Activated B cell treated with CpG ODN at 0.5 μM for 24 hours (primary cell): ENCODE measurements at places on chromosomes 12 and 14.

GRCh38 chr12:44647917-44648690, 228.0 kb downstream of the NELL2 start:
- no peak for DNase-seq
- H3K27ac ChIP-seq, result no peak overlapping the region
- H3K27me3 ChIP-seq, result no peaks in the 10 kb centered on the region
- no peaks in the 10 kb centered on the region for H3K36me3 ChIP-seq

- DNase-seq, result no peak
- H3K36me3 ChIP-seq, result no peaks in the 10 kb centered on the region
- H3K4me3 ChIP-seq, result no peak overlapping the region
- no peak overlapping the region for H3K27ac ChIP-seq
- peaks cover 16% of the 10 kb centered on the region for H3K4me1 ChIP-seq
Observed at GRCh38 chr14:52922059-52922458, 28.8 kb downstream of the FERMT2 start.

GRCh38 chr12:111598637-111599452, at the start of gene ATXN2:
Gene ATXN2, minus strand, starts transcription at chr12:111599315. Its CDS starts 281 bp downstream, at chr12:111599034.
- peak within 1 kb of the TSS; percentile 88 for H3K27ac ChIP-seq
- H3K27me3 ChIP-seq, result no peaks in the 10 kb centered on the region

- DNase-seq, result no peak
- H3K4me1 ChIP-seq, result no peaks in the 10 kb centered on the region
- H3K27ac ChIP-seq, result no peak overlapping the region
- no peaks in the 10 kb centered on the region for H3K36me3 ChIP-seq
Observed at GRCh38 chr12:21379218-21379617, 6.5 kb downstream of the IAPP start.

DNA sequence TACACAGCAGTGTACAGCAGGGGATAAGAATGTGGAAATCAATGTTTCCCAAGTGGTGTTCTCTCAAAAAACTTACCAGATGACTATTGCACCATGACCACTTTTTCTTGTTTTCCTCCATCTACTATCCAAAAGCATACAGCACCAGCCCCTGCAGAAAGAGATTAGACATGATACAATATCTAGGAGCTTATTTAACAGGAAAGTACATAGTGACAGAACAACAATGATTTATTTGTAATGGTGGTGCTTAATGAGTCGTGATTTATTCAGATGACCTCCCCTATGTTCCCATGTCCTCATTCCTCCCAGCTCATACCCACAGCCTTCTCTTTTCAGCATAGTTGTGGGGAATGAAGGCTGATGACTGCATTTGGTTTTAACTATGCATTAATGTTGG, 413.6 kb downstream of the BTG1 start:
- DNase-seq, result no peak
- H3K4me3 ChIP-seq, result no peak overlapping the region
- H3K4me1 ChIP-seq, result no peaks in the 10 kb centered on the region
- H3K27ac ChIP-seq, result no peak overlapping the region
